Hematopoietic multipotent progenitor cell treated with erythropoietin and hydrocortisone succinate and interleukin-3 and kit ligand, for 4 days (in vitro differentiated cells): ENCODE measurements at places on chromosomes 12 and 14.

DNA sequence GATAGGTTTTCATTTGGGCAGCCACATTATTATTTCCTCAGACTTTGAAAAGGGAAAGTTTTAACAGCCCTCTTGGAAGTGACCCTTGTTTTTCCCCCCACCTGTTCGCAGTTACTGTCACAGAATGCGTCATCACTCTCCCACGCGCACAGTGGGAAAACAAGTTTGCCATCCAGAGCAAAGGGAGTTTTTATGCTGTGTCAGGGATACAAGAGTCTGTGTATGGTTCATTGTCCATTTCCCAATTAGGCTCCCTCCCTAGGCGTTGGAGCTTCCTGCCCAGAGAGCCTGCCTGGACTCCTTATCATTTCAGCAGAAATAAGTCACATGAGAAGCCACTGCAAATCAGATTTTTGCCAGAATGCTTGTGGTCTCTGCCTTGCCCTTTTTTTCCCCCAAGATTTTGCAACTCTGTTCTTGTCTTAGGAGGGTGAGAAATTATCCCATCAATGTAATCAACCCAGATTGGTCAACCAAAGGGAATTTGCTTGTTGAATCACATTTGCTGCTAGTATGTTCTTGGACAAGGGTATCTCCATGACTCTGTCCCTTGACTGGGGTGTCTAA is 104.1 kb downstream of the IGF1 start:
- no peak for DNase-seq

DNA sequence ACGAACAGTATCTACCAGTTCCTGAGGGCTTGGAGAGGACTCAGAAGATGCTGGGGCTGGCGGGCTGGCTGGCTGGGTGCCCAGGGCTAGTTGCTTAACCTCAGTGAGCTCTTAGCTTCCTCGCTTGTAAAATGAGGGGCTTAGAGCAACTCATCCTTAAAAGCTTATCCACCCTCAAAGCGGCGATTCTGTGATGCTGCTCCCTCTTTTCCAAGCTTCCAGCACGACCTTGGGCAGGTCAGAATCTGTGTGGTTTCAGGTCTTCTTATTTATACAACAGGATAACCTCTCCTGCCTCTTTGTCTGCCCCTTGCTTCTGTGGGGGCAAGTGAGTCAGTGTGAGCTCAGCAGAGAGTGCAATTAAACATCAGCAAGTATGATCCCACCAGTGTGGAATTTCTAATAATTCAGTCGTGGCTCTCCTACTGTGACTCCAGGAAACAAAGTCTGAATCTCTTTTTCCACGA is 281.8 kb downstream of the KSR2 start:
- DNase-seq: no peak

DNA sequence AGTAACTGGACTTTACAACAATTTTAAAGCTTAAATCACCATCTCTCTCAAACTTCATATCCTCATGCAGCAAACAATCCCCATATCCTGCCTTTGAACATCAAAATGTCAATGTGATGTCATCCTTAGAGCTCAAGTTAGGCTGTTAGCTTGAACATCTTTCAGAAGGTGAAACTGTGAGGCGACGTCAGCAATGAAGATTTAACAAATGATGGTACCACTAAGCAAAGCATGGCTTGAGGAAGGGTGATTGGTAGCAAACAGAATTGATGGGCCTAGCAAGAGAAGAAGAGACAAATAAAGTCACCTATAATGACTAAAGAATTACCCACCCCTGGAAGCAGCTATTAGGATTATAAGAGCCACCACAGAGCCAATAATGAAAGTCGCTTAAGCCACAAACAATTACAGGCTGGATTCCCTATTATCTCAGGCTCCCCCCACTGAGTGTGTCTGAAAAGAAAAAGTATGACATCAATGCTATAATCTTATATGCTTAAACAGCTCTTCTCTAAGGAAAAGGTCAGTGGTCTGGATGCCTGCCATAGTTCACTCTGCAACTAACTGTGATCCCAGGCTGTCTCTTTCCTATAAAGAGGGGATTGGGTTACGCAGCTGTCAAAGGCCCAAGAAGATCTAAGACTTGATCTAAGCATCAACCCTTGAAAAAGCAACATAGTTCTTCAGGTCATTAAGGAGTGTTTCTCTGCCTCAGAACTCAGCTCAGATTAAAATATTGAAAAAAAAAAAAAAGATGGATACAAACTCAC is 18.1 kb downstream of the EGLN3 start:
- DNase-seq: no peak

- no peak for DNase-seq
Measured at GRCh38 chr14:38405851-38406635, 150.2 kb upstream of the CLEC14A start.
